ENCODE measurements at places on chromosomes 7 and 10.

DNA sequence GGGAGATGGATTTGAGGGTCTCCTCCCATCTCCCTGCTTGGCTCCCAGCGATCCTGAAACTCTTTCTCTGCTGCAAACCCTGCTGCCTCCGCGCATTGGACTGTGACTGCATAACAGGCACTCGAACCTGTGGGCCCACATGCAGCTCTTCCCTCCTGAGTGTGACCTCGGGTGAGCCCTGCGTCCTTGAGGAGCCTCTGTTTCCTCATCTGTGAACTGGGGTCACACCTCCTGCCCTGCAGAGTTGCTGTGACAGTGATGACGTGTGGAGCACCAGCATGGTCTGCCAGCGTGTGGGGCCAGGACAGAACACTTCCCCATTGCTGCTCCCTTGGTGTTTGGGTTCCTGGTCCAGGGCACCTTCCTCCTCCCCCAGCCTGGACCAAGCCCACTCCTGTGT is 46.9 kb upstream of the PSMG3 start:
- DNase-seq, result no peak

DNA sequence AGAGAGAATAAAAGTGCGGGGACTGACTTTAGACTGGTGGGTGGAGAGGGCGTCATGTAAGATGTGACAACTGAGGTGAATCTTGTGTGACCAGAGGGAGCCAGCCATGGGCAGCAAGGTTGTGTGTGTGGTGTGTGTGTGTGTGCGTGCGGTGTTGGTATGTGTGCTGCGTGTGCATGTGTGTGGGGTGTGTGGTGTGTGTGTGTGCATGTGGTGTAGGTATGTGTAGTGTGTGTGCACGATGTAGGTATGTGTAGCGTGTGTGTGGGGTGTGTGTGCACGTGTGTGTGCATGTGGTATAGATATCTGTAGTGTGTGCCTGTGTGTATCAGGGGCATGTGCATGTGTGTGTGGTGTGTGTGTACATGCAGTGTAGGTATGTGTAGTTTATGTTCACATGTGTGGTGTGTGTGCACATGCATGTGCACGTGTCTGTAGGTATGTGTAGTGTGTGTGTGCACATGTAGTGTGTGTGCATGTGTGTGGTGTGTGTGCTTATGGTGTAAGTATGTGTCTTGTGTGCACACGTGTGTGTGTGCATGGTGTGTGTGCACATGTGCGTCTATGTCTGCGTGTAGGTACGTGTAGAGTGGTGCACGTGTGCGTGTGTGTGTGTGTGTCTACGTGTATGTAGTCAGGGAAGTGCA is 312.3 kb upstream of the MKI67 start:
- no peak for DNase-seq

- DNase-seq, result peak; percentile 83
These were observed 11.7 kb downstream of the AASS start for GRCh38 chr7:122132341-122132740.

- no peak for DNase-seq
These were observed 378.5 kb downstream of the DNAJB6 start for GRCh38 chr7:157715071-157715937.

DNA sequence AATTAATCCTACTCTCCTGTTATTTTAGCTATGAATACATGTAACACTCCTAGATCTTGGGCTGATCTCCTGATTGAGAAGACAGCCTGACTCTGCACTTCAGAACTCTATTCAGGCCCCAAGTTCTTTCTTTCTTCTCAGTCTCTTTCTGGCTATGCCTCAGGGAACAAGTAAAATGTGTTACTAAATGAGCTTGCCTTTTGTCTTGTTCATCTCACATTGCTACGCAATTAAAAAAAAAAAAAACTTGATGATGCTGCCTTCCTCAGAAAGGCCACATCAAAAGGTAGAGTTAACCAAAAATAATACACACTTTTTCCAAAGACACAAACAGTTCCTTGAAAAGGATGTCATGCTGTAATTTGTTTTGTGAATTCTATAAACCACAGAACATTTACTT is 258.1 kb downstream of the TWIST1 start:
- no peak for DNase-seq

- DNase-seq, result no peak
These were observed 393.4 kb downstream of the ACTR3B start for GRCh38 chr7:153152801-153153422.

GRCh38 chr7:96826089-96826488 is 116.4 kb upstream of the SEM1 start:
- no peak for DNase-seq

DNA sequence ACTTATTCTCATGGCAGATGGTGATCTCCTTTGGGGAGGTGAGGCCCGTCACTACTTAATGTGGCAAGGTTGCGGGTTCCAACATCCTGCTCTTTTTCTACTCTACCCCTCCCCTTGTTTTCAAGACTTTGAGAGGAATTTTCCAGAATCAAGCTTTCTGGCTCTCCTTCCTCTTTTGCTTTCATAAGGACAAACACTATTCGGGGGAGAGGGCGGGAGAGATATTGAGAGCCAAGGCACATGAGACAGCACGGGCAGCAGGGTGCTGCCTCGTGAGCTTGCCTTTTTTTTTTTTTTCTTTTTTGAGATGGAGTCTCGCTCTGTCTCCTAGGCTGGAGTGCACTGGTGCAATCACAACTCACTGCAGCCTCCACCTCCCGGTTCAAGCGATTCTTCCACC is 6.9 kb upstream of the PFKFB3 start:
- DNase-seq, result no peak

DNA sequence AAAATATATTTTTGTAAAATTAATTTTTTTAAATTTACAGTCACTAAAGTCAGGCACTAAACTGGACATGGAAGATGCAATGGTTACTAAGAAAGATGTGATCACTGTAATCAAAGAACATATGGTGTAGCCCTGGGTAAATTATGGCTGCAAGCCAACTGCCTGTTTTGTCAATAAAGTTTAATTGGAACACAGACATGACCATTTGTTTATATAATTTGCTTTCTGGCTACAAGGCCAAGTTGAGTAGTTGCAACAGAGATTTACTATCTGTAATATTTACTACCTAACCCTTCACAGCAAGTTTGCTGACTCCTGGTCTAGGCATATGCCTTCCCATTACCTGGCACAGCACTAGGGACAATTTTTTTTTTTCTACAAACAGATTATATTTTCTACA is 448.9 kb downstream of the ADRA2A start:
- no peak for DNase-seq

GRCh38 chr10:106179430-106179829 is 985.1 kb downstream of the SORCS1 start:
- no peak for DNase-seq

DNA sequence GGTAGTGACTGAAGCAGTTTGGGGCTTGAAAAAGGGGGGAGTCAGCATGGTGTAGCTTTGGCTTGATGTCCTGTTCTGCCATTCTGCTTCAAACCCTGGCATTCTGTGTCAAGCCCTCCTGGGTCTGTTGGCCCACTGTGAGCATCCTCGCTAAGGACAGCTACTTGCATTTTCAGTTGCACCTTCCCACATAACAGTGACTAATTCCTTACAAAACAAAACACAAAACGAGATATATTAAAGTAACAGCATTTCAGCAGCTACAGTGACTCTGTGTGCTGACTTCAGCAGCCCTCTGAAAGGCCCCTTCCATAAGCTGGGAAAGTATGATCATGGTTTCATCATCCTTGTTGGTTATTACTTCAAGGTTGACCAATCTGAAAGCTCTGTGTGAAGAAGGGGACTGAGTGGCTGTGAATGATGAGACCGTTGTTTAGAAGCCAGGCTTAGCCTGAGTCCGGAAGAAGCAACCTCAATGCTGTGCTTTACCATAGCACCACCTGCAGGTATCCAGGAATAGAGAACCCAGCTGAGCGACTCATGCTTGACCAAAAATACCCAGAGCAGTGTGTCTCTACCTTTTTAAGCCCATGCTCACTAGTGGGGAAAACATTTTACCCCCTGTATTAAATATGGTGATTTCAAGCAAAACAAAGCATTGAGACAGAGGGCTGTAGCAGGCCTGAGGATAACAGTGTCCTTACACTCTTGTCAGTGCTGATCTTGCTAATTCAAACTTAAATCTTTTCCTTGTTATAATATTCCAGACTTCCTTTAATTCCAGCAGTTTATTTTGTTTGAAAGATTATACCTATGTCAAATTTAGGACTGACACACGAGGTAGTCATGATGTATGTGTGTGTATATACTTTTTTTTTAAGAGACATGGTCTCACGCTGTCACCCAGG is 42.6 kb upstream of the CC2D2B start:
- peak; percentile 80 for DNase-seq

GRCh38 chr7:136998495-136998894 is 130.0 kb downstream of the CHRM2 start:
- no peak for DNase-seq

- peak; percentile 49 for DNase-seq
These were observed 48.5 kb upstream of the ARL4A start for GRCh38 chr7:12638851-12639456.

DNA sequence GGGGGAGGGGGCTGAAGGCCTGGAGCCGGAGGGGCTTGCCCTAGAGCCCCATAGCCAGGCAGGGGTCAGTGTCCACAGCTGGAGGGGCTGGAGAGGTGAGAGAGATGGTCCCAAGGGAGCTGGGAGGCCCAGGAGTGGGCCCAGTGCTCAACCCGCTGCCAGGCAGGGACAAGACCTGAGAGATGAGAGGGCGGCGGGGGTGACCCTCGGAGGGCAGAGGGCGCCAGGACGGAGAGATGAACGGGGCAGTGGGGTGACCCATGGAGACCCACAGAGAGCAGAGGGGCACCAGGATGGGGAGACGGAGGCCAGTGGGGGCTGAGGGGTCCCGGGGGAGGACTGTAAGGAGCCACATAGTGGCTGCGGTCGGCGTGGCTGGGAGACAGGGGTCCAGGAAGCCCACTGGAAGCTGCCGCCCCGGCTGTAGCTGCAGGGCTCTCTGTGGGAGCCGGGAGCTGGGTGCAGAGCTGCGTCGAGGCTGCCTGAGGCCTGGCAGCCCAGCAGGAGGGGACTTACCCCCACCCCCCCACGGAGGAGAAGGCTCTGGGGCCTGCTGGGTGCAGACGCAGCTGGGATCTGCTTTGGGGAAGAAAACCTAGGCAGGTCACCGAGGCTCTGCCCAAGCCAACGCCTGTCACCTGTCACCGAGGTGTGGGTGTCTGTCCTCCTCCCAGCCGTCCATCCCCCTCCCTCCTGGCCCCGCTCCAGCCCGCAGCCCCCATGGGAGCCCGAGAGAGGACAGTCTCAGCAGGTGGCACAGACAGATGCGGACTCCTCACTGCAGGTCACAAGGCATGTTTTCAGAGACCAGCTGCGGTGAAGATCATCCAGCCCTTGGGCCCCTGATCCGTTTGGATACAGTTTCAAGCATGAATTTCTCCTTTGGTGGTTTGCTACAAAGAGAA is 25.1 kb downstream of the PWWP2B start:
- no peak for DNase-seq

DNA sequence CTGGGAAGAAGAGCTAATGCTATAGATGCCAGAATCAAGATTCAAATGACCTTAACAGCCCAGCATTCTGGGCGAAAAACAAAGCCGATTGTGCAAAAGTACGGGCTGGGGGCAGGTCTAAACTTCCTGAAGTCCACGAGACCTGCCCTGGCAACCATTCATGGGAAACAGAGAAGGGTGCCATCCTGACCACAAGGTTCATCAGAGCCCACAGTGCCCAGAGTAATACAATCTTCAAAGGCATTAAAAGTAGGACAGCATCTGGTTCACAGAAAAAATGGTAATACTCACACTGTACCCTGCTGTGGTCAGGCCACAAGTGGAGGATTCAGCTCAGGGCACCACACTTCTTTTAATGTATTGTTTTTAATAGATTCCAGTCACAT is 36.1 kb downstream of the SORBS1 start:
- no peak for DNase-seq

- DNase-seq, result no peak
These were observed 471.9 kb upstream of the CELF2 start for GRCh38 chr10:10545771-10546170.

- no peak for DNase-seq
These were observed 97.1 kb upstream of the CPXM2 start for GRCh38 chr10:123988694-123989093.

GRCh38 chr10:94223702-94224370 is 138.9 kb downstream of the NOC3L start:
- peak; percentile 15 for DNase-seq

- peak; percentile 70 for DNase-seq
These were observed 61.7 kb downstream of the AUTS2 start for GRCh38 chr7:69659983-69660382.

DNA sequence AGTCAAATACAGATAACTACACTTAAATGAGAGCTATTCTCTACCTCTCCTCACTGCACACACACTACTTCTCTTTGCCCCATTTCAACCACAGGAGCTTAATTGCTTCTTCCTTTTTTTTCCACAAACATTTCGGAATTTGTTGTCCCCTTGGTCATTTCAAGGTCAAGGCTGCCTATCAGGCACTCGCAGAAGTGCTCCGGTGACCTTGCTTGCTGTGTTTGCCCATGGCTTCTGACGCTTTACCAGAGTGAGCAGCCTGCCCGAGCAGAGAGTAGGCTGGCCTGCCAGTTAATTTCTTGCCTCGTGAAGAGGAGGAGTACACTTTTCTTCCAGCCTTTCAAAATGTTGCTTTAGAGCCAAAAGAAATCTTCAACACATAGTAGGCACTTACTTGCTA is 297.1 kb upstream of the LRGUK start:
- DNase-seq, result no peak

DNA sequence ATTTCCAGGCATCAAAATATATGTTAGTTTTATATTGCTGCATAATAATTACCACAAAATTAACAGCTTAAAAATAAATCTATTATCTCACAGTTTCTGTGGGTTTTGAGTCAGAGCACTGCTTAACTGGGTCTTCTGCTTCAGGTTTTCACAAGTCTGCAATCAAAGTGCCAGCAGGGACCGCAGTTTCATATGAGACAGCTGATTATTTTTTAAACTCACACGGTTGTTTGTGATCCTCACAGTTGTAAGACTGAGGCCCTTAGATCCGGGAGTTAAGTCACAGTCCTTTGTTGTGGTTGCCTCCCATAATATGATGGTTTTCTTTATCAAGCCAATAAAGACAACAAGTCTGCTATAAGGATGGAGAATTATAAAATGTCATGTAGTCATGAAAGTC is 146.0 kb upstream of the ZWINT start:
- DNase-seq, result no peak

DNA sequence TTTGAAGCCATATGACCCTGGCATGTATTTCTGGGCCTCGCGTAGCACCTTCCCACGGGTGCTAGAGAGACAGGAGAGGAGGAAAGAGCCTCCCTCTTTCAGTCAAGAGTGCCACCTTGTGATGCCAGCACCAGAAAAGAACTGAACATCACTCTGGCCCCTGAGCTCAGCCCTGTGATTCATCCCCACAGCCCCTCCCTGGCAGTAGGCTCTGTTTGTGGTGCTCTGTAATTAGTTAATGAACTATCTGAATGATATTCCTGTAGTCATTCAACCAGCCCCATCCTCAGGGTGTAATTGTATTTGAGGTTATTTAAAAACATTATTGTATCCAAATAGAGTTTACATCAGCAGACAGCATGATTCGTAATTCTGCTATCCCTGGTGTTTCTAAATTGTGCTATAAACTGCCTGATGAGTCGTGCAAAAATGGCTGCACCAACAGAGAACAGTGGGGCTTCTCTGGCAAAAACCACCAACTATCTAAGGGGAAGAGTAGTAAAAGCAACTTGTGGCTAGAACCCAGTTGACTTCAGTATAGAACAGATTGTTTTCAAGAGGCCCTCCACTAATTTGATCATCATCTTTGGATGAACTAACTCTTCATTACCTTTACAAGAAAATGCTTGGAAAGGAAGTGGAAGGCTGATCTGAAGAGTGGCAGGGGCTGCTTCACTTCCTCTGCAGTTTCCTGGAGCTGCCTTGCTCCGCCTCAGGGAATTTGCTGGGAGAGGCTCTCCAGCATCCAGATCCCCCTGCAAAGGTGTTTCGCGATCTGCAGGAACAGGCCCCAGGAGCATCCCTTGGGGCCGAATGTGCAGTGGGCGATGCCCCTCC is 23.7 kb upstream of the TIAL1 start:
- DNase-seq, result peak; percentile 72

- no peak for DNase-seq
These were observed 185.6 kb downstream of the LRRC4 start for GRCh38 chr7:127845522-127846214.

All from fibroblast of upper back skin (primary cell).